ENCODE measurements at places on chromosomes 3 and 15. TPM values are rescaled to one million over a fixed set of nuclear protein-coding genes. Genes with fewer than 3 reads are reported as not detected.

DNA sequence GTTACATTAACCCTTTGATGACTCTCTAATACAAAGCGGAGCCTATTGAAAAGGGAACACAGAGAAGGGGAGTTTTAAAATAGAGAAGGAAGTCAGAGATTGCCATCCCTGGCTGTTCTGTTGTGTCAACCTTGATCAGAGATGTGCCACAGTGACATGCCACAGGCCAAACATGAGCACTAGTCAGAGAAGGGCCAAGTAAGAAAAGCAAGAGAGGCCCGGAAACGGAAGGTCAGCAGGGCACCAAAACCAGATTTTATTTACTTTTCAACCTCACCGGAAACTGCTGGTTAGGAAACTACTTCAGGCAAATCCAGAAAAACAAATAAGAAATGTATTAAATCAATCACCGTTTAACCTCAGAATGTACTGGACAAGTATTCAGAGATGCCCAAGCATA lies 171.8 kb downstream of the ALCAM start:
- DNase-seq = no peak

GRCh38 chr3:142904639-142905436 lies 16.0 kb upstream of the PCOLCE2 start:
- DNase-seq = peak; percentile 66

DNA sequence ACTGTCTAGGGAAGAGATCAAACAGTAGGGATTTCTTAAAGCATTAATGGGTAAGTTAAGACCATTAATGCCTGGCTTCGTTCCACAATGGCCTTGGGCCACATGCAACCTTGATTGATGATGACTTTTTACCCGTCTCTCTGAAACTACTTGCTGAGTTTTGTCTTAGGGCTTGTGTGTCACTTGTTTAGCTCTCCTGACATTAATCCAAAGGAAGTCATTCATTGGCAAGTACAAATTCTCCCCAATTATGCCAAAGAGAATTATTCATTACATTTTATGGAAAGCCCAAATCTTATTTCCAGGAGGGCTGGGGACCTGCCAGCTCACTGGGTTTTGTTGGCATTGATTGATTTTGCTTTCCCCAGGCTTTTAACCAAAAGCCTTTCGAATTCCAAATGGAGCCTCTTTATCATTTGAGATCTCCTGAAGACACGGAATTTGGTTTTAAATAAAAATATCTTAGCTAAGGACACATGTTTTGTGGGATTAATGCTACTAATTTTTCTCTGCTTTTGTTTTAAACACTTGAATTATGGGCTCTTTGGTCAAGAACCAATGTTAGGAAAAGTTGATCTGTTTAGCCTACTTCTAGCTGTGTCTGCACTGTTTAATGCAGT lies 40.7 kb downstream of the SERPINI1 start:
- DNase-seq = no peak

DNA sequence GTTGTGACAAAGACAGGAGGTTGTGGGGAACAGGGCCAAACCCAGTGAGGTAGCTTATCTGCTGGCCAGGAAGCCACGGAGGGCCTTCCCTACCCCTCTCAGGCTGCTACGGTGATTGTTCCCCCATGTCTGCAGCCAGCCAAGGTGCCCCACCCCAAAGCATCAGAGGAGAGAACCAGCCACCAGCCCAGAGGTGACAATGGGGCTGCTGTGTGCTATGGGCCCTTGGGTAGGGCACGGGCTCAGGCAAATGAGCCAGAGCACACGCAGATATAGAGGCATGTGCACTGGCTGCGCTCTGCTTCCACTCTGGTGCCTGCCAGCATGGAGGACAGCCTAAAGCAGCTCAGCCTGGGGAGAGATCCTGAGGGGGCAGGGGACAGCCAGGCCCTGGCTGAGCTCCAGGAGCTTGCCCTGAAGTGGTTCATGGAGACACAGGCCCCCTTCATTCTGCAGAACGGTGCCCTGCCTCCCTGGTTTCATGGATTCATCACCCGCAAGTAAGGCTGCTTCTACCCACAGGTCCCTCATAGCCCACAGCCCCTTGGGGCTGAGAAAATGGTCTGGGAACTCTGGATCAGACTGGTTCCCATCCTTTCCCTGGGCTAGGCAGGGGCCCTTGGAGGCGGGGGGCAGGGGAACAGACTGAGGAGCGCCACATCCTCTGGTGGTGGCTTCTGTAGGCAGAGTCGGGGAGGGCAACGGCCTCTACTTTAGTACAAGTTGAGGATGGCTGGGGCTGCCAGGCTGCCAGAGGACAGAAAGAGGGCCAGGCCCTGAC lies at the start of gene SH2D7:
SH2D7 (plus strand) TSS at position 301 of the 781 bp plus-strand sequence; CDS start at position 325, 24 bp downstream.
- DNase-seq = no peak

DNA sequence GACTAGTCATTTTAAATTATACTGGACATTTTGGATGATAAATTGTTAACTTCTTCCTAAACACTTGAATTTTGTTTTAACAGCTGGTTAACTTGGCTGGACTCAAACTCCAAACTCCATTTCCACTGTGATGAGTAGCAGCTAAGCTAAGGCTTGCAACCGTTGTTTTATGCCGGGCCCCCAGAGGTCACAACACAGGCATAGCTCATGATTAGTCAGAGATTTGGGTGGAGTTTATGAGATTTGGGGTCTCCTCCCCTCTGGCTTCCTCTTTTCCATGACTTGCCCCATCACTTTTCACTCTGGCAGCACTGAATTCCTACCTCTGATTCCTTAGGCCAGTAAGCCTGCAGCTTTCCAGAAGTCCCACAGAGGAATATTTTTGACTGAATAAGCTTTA lies 12.8 kb downstream of the THAP10 start:
- no peak for DNase-seq

CPNE9 gene
- 0.53 TPM for total RNA-seq
